ENCODE measurements at places on chromosomes 12 and 14.

DNA sequence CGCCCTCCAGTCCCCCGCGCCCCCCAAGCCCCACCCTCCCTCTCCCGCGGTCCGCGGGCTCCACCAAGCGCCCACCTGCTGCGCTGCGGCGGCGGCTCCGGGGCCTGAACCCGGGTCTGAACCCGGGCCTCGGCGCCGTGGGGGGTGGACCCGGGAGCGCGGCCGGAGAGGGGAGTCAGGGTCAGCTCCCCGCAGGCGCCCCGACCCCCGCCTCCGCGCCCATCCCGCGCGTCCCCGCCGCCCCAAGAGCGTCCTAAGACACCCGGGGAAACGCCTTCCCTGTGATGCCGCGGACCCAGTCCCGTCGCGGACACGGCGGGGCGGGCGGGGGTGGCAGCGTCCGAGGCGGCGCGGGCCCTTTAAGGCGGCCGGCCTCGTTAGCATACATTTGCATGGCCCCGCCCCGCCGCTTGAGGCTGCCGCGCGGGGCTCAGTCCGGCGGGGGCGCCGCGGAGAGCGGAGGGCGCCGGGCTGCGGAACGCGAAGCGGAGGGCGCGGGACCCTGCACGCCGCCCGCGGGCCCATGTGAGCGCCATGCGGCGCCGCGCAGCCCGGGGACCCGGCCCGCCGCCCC lies at the start of gene MMP17:
Gene MMP17, plus strand, starts transcription at position 433 of the 574 bp plus-strand sequence. Its CDS starts 102 bp downstream, at position 535.
- peak; percentile 74 for DNase-seq

GRCh38 chr12:104609445-104609844 lies 152.7 kb downstream of the CHST11 start:
- DNase-seq: no peak

- DNase-seq: no peak
These were observed 147.8 kb upstream of the KRR1 start for GRCh38 chr12:75658901-75659823.

DNA sequence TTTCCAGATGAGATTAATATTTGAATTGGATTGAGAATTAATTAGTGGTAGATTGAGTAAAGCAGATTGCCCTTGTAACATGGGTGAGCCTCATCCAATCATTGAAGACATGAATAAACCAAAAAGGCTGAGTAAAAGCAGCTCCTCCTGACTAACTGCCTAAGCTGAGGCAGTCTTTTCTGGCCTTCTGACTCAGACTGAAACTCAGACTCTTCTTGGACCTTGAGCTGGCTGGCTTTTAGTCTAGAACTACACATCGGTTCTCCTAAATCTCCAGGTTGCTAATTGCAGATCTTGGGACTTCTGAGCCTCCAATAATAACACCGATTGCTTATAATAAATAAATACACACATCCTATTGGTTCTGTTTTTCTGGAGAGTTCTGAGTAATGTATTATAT lies 24.0 kb downstream of the FKBP11 start:
- no peak for DNase-seq

- DNase-seq: no peak
These were observed 181.2 kb upstream of the NRXN3 start for GRCh38 chr14:77988970-77989369.

GRCh38 chr12:3129301-3130056 lies 52.3 kb downstream of the TSPAN9 start:
- DNase-seq: no peak
